Ovary (tissue), 10 donors: ENCODE measurements at places on chromosomes 2 and 18. TPM values are rescaled to one million over a fixed set of nuclear protein-coding genes. Genes with fewer than 3 reads are reported as not detected.
A peak's percentile ranks its signal among the peaks of the same experiment; 100 is the strongest.

DNA sequence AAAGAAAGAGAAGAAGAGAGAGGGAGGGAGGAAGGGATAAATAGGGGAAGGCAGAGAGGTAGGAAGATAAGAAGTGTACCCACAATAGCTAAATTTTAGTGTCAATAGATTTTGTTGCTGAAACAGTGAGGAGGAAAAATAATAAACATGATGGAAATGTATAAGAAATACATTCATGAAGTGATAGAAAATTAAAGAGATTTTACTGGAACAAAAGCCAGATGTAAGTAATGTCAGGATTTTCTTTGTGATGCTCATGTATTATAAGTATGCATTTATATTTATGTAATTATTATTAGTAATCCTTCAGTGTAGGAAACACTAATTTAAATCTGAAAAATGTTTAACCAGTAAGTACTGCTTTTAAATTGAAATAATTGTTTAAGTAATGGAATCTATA is 1125.2 kb upstream of the FANCL start:
- H3K27me3 ChIP-seq: no peaks in the 10 kb centered on the region
- no peak overlapping the region for H3K4me3 ChIP-seq
- DNase-seq: no peak

DNA sequence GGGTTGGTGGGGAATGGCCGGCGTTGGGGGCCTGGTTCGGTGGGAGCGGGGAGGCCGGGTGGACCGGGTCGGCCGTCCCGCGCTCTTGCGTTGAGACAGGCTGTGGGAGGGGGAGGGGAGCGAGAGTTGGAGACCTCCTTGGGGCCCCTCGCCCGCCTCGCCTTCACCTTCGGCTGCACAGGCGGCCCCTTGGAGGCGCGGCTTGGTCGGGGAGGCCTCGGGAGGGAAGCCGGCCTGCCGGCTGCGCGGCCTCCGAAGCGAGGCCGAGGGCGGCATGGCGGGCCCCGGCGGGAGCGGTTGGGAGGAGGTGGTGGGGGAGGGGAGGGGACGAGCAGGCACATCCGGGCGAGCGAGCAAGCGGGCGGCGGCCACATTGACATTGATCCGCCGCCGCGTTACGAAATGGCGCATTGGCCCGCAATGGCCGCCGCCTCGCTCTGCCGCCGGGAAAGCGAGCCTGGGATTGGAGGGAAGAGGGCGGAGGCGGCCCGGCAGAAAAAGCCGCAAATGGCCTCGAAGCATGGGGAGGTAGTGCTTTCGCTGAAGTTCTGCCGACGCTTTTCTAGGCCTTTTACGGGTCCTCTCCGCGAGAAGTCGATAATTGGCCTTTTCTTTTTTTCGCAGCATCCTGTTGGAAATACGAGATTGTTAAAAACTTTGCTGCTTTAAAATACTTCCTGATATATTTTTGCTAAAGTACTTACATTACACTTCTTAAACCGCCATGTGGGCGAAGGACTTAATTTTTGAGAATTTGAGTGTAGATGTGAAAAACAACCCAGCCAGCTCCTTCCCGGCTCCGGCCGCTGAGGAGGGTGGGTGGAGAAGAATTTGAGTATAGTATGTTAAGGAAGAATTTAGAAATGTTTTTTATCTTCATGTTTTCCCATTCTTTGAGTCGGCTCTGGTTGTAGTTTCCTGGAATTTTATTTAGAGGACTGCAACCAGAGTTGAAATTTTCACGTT is 580 bp downstream of the HNRNPA3 start:
- H3K4me1 ChIP-seq: peaks cover 3% of the 10 kb centered on the region
- H3K4me3 ChIP-seq: peak overlapping the region; percentile 94
- H3K27ac ChIP-seq: peak overlapping the region; percentile 99
- no peaks in the 10 kb centered on the region for H3K36me3 ChIP-seq
- peak; percentile 90 for DNase-seq

GRCh38 chr2:216698895-216699294 is 3.5 kb upstream of the IGFBP5 start:
- no peak overlapping the region for H3K4me3 ChIP-seq
- no peak for DNase-seq
- H3K27ac ChIP-seq: peak overlapping the region; percentile 73
- no peaks in the 10 kb centered on the region for H3K27me3 ChIP-seq
- H3K36me3 ChIP-seq: no peaks in the 10 kb centered on the region

- DNase-seq: no peak
- no peaks in the 10 kb centered on the region for H3K36me3 ChIP-seq
- H3K27ac ChIP-seq: no peak overlapping the region
- no peak overlapping the region for H3K4me3 ChIP-seq
Measured at GRCh38 chr2:113180131-113180946, 6.6 kb downstream of the PSD4 start.

DNA sequence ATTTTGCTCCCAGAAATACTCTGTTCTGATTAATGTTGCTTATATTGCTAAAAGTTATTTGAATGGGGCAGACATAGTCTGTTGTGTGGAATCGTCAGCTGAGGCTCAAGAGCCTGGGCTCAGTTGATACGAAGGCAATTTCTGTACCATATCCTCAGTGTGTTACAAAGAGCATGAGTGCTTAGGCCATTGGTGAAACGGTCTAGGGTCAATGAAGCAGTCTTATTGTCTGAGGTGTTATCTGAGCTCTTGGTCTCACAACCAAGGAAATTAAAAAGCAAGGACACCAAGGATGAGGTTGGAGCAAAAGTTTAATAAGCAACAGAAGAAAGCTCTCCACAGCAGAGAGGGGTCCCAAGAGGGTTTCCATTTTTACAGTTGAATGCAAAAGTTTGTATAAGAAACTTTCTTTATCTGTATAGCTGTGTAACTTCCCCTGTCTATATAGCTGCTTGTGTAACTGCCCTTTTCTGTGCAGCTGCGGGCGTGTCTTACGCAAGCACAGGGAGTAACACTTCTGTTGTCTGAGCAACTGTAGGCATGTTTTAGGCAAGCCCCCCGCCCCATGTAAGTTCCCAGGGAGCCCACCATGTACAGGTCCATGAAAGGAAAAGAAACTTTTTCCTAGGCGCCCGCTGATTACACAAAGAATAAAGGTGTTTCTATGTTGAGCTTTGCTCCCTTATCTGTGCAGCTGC is 40.6 kb upstream of the DSC1 start:
- no peaks in the 10 kb centered on the region for H3K36me3 ChIP-seq
- no peaks in the 10 kb centered on the region for H3K4me1 ChIP-seq
- H3K4me3 ChIP-seq: no peak overlapping the region

- no peaks in the 10 kb centered on the region for H3K36me3 ChIP-seq
- H3K27ac ChIP-seq: no peak overlapping the region
- H3K27me3 ChIP-seq: no peaks in the 10 kb centered on the region
- no peaks in the 10 kb centered on the region for H3K4me1 ChIP-seq
- DNase-seq: no peak
Measured at GRCh38 chr2:241215421-241215820, 26.9 kb downstream of the ANO7 start.

DNA sequence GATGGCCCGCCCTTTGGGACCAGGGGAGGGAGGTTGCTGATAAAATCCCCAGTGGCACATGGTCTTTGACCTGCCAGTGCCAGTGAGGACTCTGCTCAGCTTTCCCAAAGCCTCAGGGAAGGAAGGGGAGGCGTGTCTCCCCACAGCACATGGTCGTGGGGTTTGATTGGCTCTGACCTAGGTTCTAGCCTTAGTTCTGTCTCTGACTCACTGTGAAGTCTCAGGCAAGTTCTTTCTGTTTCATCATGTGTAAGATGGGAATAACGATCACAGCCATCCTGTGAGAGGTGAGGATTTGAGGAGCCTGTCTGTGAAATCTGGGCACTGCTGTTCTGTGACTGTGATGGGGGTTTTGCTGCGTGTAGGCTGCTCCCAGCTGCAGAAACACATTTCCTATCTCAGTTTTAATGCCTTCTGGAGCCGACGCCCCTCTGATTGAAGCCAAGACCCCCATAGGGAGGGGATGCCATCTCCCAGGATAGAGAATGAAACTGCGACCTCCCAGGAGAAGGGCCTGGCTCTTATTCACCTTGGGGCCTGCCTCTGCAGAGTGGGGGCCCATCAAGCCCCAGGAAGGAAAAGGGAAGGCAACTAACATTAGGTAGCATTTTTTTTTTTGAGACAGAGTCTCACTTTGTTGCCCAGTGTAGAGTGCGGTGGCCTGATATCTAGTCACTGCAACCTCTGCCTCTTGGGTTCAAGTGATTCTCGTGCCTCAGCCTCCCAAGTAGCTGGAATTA is 84.0 kb downstream of the DDX1 start:
- no peak overlapping the region for H3K4me3 ChIP-seq
- H3K27me3 ChIP-seq: no peaks in the 10 kb centered on the region
- H3K27ac ChIP-seq: no peak overlapping the region
- no peaks in the 10 kb centered on the region for H3K36me3 ChIP-seq
- H3K4me1 ChIP-seq: peaks cover 4% of the 10 kb centered on the region
- no peak for DNase-seq

- H3K4me3 ChIP-seq: no peak overlapping the region
- DNase-seq: no peak
- H3K27me3 ChIP-seq: no peaks in the 10 kb centered on the region
Measured at GRCh38 chr2:39989888-39990287, 210.8 kb upstream of the THUMPD2 start.

GRCh38 chr2:173751245-173751975 is 213.8 kb downstream of the SP3 start:
- H3K27ac ChIP-seq: no peak overlapping the region

- no peaks in the 10 kb centered on the region for H3K27me3 ChIP-seq
- peaks cover under 1% of the 10 kb centered on the region for H3K4me1 ChIP-seq
- H3K27ac ChIP-seq: no peak overlapping the region
- no peak overlapping the region for H3K4me3 ChIP-seq
Measured at GRCh38 chr2:175877845-175878544, 124.1 kb downstream of the LNPK start.

DNA sequence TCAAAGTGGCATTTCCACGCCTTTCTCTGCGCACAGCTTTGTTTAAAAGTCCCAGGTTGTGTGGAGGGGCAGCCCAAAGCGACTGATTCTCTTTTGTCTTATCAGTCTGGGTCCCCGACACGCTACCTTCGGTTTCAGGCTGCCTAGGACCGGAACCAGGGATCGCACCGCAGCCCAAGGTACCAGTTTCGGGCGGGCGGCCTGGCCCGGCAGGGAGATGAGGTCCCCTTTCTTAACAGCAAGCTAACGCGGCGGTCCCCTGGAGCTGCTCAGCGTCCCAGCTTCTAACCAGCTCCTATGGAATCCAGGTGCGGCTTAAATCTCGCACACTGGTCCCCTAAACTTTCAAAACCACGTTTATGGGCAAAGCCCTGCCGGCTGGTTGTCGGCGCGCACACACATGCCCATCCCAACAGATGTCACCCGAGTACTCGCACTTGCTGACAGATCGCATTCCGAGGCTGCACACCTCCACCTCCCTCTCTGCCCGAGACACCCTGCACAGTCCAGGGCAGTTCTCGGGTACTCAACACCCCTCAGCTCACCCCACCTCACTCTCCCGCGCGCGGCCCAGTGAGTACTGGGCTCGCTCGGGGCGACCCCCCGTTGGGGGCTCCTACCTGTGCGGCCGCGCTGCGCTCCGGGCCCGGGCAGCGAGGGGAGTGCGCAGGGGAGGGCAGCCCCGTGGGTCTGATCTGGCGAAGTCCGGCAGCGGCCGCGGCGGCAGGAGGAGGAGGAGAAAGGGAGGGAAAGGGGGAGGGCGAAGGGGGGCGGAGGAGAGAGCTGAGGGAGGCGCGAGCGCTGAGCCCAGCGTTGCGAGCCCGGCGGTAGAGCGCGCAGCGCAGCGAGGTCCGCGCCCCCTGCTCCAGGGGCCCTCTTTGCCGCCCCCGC is at the start of gene EFEMP1:
Gene EFEMP1, minus strand, starts transcription at position 692 of the 891 bp plus-strand sequence. CDS start 1,342 bp downstream, outside the sequence.
- peak; percentile 82 for DNase-seq
- H3K27me3 ChIP-seq: no peaks in the 10 kb centered on the region
- H3K27ac ChIP-seq: peak within 1 kb of the TSS; percentile 65

DNA sequence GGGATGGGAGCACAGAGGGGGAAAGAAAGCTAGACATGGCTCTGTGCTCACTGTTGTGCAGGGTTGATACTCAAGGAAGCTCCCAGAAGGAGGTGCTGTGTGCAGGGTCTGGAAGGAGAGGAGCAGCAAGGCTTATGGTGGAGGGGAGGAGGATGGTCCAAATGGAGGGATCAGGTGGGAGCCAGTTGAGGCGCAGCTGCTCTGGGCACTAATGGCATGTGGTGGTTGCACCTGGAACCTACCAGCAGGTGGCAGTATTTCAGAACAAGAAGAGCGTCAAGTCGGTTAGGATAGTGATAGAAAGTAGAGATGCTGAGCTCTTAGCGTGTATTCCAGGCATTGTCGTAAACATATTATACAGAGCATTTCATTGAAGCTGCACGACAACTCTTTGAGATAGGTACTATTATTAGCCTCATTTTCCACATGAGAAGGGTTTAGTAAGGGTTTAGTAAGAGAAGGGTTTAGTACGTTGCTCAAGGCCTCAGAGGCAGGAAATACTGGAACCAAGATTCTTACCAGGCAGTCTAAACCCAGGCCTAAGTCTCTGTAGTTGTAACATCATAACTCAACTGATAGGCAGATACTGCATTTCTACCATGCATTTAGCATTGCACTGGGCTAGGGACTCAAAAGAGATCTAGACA is 223.7 kb downstream of the CYP26B1 start:
- H3K4me1 ChIP-seq: no peaks in the 10 kb centered on the region
- no peak overlapping the region for H3K27ac ChIP-seq
- no peak overlapping the region for H3K4me3 ChIP-seq
- H3K36me3 ChIP-seq: no peaks in the 10 kb centered on the region
- peak; percentile 53 for DNase-seq
- no peaks in the 10 kb centered on the region for H3K27me3 ChIP-seq

- H3K27me3 ChIP-seq: no peaks in the 10 kb centered on the region
- DNase-seq: no peak
- peaks cover 5% of the 10 kb centered on the region for H3K4me1 ChIP-seq
- no peaks in the 10 kb centered on the region for H3K36me3 ChIP-seq
- H3K27ac ChIP-seq: no peak overlapping the region
Measured at GRCh38 chr2:241926541-241927311, 57.2 kb downstream of the RTP5 start.

- no peaks in the 10 kb centered on the region for H3K36me3 ChIP-seq
- no peak overlapping the region for H3K27ac ChIP-seq
- H3K4me1 ChIP-seq: no peaks in the 10 kb centered on the region
- no peak for DNase-seq
Measured at GRCh38 chr2:169023161-169023560, 8.0 kb downstream of the ABCB11 start.

DNA sequence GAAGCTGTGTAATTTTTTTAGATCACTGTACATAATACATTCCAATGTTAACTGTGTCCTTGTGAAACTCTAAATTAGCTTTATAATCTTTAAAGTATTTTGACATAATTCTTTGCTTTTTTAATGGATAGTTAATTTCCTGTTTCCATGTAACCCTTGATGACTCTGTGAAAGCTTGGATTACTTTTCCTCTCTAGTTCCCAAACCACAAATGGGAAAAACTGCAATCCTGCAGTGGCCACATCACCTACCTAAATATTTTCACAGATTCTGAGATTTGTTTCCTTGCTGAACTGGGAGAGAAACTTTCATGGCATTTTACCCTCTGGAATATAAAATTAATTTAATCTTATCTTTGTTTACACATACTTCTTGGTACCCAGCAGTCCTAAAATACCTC is 161.6 kb upstream of the CCDC68 start:
- no peaks in the 10 kb centered on the region for H3K27me3 ChIP-seq
- no peaks in the 10 kb centered on the region for H3K36me3 ChIP-seq
- no peak overlapping the region for H3K27ac ChIP-seq
- peaks cover 1% of the 10 kb centered on the region for H3K4me1 ChIP-seq
- DNase-seq: no peak

- no peaks in the 10 kb centered on the region for H3K27me3 ChIP-seq
- no peak overlapping the region for H3K4me3 ChIP-seq
- H3K36me3 ChIP-seq: no peaks in the 10 kb centered on the region
- DNase-seq: no peak
- no peaks in the 10 kb centered on the region for H3K4me1 ChIP-seq
Measured at GRCh38 chr2:50863218-50863617, 168.7 kb downstream of the NRXN1 start.

ABCG5 gene
- not detected for total RNA-seq

GCG gene
- not detected for total RNA-seq

G6PC2 gene
- not detected for total RNA-seq

CCDC138 gene
- total RNA-seq: 4.6 TPM
